ENCODE measurements at places on chromosomes 12 and 14.
A peak's percentile ranks its signal among the peaks of the same experiment; 100 is the strongest.

DNA sequence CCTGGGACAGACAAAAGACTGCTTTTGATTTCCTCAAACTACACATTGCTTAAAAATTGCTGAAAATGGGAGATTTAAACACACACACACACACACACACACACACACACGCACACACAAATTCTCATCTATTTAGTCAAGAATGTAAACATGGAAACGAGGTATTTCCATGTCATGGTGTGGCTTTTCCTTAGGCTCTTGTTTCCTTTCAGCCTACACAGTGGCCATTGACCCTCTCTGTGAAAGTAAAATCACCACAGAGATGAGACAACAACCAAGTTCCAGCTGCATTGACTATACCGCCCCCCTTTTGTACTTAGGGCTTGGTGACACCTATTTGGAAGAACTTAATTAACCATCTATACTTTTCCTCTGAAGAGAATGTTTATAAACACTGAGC is 41.9 kb downstream of the TTC8 start:
- DNase-seq: no peak

DNA sequence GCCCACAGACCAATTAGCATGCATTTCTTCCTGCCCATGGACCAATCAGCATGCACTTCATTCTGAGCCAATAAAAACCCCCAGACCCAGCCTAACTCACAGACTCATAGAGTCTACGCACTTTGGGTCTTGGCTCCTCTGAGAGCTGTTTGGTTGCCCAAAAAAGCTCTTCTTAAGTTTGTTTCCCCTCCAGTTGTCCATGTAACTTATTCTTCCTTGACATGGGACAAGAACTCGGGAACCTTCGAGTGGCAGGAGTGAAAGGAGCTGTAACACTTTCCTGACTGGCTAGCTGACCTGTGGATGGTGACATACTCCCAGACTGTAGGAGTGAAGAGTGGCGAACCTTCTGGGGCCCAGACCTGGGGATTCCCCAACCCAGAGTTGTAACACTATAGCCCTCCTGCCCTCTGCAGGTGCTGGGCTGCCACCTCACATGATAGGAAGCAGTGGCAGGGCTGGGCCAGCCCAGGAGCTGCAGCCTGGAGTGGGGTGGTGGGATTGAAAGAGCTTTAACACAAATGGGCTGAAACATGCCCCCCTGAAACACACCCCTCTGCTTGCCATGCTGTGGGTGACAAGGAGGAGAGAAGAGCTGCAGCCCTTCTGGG is 4.4 kb upstream of the BTBD7 start:
- no peak for DNase-seq

DNA sequence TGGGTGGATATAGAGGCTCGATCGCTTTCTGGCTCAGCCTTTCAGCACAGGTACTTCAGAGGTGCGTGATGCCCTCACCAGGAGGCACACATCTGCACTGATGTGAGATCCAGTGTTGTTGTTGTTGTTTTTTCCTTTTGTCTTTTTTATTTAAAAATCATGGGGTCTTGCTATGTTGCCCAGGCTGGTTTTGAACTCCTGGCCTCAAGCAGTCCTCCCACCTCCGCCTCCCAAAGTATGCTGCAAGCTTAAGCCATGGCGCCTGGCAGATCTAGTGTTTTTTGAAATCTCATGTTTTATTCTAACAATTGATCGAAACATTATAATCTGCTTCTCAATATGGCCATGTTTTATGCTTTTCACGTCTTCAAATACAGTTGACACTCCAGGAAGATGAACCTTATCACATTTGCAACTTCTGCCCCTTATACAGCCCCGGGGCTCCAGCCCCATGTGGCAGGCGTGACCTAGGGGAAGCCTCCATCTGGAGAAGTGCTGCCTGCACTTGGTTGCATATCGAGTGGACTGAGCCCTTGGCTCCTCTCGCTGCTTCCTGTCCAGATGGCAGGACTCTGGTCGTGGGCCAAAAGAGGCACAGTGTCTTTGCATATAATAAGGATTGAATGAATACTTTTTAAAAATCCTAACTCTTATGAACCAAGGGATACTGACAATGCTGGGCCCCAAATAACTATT is 71.7 kb downstream of the TRAF3 start:
- DNase-seq: peak; percentile 93

GRCh38 chr12:89140602-89141238 is 211.6 kb downstream of the DUSP6 start:
- peak; percentile 30 for DNase-seq

DNA sequence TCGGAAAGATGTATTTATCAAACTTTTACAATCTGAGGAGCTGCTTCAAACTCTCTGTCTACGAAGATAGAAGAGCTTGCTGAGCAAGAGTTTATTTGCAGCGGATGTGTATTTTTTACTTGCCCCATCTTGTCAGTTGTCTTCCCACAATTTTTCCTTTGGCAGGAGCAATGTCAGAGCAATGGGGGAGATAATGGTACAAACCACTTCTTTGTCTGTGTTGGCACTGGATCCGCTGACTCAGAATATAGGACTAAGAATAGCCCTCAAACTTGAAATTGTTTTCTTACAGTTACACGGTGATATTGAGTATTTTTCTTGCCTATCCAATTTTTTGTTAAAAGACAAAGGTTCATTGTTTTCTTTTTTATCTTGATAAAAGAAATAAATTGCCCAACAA is 27.6 kb downstream of the HELB start:
- no peak for DNase-seq

GRCh38 chr14:97975216-97975615 is 1178.0 kb downstream of the VRK1 start:
- DNase-seq: no peak

GRCh38 chr14:24289649-24290280 is 9.8 kb downstream of the DHRS1 start:
- no peak for DNase-seq

DNA sequence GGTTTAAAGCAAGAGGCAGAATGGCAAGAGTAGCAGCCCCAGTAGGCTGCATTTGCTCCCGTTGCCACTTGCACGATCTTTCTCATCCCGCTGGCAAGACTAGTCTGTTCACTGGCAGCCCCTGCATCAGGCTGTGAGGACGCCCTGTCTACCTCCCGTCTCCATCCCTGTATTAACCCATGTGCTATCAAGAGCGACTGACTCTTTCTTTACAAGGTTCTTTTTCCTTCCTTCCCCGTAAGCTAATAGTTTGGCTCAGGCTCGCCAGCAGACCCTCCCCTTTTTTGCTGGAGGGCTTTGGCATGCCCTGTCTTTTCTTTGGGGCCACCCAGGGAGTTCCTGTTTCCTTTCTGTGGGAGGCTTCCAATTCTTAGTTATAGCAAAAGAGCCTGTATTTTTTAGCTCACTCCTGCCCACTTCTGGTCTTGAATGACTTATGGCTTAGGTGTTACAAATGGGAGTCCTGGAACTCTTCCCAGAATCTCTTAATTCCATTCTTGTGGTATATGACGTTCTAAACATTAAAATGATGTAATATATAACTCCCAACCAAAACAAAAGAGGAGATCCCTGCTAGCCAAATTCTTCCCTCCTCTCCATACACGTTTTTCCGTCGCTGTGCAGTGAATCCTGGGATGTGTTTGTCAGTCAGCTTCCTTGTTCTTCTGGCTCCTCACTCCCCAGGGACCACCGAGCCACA is 149.0 kb downstream of the PRKCH start:
- DNase-seq: peak; percentile 73

GRCh38 chr12:106769078-106769477 is 5.4 kb upstream of the RIC8B start:
- DNase-seq: no peak

- DNase-seq: no peak
Measured at GRCh38 chr14:99975190-99975589, 90.0 kb upstream of the EVL start.

GRCh38 chr14:52026901-52027300 is 37.6 kb downstream of the RTRAF start:
- no peak for DNase-seq

- DNase-seq: no peak
Measured at GRCh38 chr12:106696681-106697417, 77.6 kb upstream of the RIC8B start.

DNA sequence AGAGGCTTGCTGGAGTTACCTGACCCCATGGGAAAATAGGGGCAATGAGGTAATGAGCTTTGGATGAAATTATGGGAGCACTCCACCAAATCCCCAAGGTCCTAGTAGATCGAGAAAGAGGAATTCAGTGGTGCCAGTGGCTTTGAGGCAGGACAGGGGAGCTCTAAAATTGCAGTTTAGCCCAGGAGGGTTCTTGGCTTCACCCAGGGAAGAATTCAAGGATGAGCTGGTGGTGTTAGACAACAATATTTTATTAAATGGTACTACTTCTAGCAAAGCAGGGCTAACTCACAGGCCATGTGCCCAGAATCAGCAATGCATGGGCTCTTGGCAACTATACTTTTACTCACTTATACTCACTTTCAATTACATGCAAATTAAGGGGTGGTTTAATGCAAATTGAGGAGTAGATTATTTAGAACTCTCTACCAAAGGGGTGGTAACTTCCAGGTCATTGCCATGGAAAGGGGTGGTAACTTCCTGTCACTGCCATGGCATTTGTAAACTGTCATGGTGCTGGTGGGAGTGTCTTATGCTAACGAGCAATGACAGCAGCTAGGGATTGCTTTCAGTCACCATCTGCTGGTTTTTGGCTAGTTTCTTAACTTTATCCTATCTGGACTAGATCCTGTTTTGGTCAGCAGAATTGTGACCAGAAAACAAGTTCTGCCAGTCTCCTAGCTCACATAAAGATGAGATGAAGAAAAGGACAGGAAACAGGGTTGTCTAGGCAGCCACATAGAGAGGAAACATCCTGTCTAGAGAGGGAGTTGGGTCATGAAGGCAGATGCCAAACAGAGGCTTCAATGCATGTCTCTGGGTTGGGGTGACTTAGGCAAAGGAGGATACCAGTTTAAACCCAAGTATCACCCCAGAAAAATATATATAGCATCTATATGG is 64.7 kb downstream of the ZNF641 start:
- no peak for DNase-seq

- no peak for DNase-seq
Measured at GRCh38 chr12:8596561-8596960, 16.1 kb downstream of the AICDA start.

- DNase-seq: peak; percentile 92
Measured at GRCh38 chr14:26394150-26394810, 203.6 kb downstream of the NOVA1 start.

- no peak for DNase-seq
Measured at GRCh38 chr12:9960590-9960989, 10.6 kb upstream of the CLEC12A start.

DNA sequence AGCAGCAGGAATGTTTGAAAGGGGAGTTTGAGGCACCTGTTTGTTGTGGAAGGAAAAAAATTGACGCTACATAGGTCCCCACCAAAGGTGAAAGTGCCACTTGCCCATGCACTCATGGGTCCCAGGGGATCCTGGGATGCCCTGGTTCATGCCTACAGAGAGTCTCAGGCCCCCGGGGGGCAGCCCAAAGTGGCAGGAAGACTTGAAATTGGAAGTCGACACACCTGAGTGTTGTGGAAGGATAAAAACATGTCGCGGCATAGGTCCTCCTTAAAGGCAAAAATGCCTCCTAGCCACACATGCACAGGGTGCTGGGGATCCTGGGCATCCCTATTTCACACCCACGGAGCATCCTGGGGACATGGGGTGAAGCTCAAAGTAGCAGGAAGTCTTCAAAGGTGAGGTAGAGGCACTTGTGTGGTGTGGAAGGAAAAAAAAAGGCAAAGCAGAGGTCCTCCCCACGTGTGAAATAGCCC is 576.1 kb downstream of the ALG10 start:
- DNase-seq: no peak

- DNase-seq: no peak
Measured at GRCh38 chr12:124361074-124361970, 66.4 kb downstream of the RFLNA start.

- DNase-seq: peak; percentile 6
Measured at GRCh38 chr12:121711361-121712189, 977 bp upstream of the TMEM120B start.

DNA sequence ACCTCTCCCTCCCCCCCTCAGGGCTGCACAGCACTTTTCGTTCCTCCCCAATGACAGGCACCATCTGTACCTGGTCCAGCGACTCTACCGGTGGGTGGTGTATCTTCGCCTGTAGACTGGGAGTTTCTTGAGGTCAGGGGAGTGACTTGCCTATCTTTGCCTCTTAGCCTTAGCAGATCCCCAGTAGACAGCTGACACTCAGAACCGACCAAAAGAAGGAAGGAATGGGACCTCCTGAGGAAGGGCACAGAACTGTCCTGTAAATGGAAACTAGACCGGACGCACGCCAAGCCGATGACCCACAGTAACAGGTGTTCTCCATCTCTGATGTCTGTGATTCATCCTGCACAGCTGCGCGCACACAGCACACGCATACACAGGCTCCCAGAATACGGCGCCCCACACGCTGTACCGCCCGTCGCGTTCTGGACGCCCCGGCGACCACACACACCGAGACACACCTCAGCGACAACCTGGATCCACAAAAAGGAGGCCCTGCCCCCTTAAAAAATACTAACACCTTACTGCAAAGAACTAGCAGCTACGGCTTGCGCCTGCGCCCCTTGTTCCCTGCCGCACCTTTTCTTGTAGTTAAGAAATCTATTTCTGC is 673 bp upstream of the TTC9 start:
- peak; percentile 38 for DNase-seq

DNA sequence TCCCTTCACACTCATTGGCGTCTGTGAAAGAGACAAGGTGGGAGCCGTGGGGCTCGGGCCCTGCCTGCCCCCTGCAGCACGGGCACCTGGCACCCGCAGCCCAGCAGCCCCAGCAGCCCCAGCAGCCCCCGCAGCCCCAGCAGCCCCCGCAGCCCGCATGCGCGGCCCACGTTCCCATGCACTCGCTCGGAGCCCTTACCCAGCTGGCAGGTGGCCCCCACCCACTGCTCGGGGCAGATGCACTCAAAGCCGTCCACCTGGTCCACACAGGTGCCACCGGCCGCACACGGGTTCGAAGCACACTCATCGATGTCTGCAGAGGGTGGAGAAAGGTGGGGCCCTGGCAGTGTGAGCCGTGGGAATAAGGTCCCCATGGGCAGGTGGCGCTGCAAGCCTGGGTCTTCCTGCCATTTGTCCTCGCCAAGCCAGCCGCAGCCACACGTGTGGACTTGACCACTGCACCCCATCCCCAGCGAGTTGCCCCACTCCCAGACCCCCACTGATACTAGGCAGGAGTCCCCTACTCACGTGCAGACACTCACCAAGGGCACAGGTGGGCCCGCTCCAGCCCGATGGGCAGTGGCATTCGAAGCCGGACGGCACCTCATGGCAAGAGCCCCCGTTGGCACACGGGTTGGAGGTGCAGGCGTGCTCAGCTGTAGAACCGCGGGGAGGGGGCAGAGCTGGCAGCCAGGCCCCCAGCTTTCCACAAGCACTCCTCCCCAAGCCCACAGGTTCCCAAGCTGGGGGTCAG is 17.3 kb downstream of the JAG2 start:
- no peak for DNase-seq

- DNase-seq: no peak
Measured at GRCh38 chr12:8566525-8566924, 25.8 kb upstream of the CLEC4E start.

- DNase-seq: no peak
Measured at GRCh38 chr14:87160989-87161388, 832.0 kb downstream of the GALC start.
